ENCODE measurements at places on chromosomes 12 and 14.

GRCh38 chr12:94092516-94093241, 55.7 kb upstream of the PLXNC1 start:
- DNase-seq: no peak

- DNase-seq: no peak
These were observed 502 bp upstream of the MBIP start for GRCh38 chr14:36320897-36321381.

DNA sequence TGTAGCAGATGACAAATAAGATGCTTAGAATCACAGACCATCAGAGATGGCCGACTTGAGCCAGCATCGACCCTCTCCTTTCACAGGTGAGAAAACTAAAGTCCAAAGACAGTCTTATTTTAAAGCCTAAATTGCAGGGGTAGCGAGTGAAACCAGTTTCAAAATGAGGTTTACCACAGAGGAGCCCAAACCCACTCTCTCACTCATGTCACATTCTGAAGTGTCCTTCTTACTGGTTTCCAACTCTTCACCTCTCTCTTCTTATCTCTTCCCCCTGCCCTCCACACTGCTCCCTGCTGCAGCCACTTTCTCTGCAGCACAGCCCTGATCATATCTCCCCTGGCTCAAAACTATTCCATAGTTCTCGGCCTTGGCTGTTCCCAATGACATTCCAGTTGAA, 57.0 kb upstream of the NID2 start:
- peak; percentile 5 for DNase-seq

- DNase-seq: no peak
These were observed 14.2 kb upstream of the PPP1R1A start for GRCh38 chr12:54602661-54603060.

DNA sequence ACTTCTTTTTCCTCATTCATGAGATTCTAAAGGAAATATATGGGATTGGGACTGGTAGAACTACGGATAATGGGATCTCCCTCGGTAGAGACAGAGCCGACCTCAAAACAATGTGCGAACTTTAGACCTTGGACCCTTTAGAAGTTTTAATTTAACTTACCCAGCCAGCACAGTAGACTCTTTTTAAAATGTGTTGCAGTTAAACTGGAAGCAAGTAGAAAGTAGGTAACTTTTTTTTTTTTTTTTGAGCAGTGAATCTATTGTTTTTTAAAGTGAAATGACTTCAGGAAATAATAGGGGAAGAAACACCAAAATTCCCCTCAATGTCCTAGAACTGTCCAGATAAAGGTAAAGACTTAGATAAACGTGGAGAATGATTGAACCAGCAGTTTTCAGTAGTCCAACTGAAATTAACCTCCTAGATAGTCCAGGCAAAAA, 1.1 kb upstream of the ATXN2 start:
- no peak for DNase-seq

DNA sequence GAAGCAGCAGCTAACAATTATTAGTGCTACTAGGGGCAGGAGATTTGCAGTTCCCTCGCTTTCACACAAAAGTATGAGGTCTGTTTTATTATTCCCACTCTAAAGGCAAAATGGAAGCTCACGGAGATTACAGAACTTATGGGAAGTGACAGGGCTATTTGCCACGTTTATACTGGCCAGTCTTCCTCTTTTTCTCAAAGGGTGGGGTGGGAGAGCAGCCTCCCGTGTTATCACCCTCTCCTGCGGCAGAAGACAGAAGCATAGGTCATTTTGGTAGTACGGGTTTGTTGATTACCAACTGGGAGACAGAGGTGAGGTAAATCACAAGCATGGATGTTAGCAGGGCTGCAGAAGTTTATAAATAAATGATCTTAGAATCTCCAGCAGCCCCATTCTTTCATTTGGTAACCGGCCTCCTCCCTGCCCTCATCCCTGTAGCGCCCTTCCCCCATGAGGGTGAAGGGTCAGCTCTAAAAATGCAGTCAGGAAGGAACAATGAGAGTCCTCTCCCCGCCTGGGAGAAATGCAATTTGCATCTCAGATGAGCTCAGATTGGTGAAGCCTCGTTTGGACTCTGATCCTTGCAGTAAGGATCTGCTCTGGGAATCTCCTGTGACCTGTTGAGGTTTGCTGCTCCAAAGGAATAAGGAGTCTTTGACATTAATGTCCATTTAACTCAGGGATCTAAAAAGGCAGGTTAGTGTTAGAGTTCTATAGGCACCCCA, 44.7 kb upstream of the SINHCAF start:
- DNase-seq: no peak

GRCh38 chr12:85301051-85301450, 21.0 kb downstream of the ALX1 start:
- DNase-seq: no peak

GRCh38 chr12:130142736-130143135, 19.5 kb upstream of the FZD10 start:
- no peak for DNase-seq

GRCh38 chr12:70590549-70591226, 46.5 kb downstream of the PTPRB start:
- no peak for DNase-seq

DNA sequence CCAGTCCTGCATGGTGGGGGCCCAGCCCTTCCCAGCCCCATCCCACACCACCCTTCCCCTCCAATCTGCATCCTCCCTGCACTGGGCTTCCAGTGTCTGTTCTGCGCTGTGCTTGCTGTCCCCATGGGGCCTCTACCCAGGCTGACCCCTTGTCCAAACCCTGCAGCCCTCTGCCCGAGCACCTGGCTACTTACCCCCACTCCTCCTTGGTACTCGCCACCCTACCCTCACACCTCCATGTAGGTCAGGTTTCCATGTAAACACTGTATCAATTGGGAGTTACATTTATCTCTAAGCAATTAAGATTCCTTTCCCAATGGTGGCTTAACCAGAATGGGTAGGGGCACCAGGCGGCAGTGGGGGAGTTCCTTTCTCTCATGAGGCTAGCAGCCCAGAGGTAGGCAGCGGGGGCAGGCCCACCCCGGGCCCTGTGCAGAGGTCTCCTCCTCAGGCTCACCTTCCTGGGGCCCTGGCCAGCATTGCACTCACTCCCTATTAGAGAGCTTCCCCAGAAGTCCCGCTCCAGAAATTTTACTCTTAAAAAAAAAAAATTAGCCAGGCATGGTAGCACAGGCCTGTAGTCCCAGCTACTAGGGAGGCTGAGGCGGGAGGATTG, 76.6 kb upstream of the CCND2 start:
- DNase-seq: no peak

DNA sequence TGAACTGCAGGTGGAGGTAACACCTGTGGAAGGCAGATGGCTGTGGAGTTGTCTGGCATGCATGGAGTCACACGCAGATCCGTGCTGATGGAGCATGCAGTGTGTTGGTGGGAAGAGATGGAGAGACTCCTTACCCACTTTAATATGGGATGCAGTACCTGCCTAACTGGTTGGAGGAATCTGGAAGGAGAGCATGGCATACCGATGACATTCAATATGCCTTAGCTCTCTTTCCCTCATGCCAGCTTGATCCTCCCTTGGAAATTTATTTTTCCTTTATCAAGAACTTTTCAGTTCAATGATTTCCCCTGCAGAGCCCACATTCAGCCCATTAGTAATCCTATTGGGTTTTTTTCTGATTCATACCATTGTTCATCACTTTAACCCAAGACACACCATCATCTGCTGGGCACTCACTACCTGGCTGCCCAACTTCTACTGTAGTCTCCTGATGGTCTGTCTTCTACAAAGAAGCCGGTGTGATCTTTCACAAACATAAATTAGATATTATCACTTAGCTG, 25.9 kb upstream of the NR2C1 start:
- no peak for DNase-seq

DNA sequence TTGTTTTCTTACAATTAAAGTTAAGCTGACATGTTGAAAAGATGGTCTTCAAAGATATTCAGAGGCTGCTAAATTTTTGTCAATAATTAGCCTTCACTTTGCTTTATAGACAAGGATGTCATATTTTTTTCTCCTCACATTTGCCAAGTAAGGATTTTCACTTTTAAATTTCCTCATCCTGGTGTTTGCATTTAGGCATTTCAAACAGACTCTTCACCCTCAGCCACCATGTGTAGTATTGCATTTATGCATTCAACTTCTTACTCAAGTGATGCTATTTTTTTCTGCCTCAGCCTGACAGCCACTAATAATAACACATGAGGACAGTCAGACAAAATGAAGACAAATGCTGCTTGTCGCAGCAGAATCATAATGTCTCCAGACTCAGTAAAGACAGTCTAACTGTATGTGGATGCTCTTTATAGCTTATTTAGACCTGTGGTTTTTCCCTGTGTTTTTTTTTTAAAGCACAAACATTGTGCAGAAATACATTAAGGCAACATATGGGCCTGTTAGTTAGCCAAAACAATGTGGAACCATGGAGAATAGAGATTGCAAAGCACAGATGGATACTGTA, 481.5 kb downstream of the NPAS3 start:
- DNase-seq: no peak

DNA sequence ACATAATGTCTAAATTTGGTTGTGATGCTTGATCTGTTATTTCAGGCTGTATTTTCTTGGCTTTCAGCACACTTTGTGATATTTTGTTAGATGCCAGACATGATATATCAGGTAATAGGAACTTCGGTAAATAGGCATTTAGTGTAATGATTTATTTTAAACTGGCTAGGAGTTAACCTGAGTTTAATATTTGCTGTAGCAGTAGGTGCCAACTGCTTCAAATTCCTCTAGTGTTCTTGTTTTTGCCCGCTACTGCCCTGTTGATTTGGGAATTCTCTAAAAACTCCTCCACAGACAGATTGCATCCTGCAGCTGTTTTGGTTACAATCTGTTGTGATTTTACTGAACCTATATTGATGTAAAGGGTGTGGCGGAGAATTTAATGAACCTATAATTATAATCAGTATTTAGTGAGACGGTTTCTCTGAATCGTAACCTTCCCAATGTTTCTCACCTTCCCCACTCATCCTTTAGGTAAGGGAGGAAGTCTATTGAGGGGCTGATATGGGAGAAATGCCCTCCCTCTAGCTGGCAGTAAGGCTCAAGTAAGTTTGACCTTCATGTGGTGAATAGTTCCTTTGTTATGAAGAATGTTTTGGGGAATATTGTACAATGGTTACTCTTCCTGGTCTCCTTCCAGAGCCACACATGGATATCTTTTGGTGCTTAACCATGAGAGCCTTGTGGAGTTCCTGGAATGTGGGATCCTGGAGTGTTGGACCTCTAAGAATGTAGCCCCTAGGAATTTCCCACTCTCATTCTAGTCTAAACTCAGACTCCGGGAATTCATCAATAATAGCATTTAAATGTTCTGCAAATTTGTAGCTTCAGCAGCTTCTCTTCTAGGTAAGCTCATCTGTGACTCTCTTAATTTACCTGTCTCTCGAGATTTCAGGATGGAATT, 634.1 kb downstream of the FSCB start:
- no peak for DNase-seq

DNA sequence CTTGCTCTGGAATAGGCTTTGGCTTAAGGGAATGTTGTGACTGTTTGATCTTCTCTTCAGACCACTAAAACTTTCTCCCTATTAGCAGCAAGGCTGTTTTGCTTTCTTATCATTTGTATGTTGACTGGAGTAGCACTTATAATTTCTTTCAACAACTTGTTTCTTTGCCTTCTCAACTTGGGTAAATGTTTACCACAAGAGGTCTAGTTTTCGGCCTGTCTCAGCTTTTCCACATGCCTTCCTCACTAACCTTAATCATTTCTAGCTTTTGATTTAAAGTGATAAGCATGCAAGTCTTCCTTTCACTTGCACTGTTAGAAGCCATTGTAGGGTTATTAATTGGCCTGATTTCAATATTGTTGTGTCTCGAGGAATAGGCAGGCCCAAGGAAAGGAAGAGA, 126.7 kb upstream of the AEBP2 start:
- DNase-seq: no peak

DNA sequence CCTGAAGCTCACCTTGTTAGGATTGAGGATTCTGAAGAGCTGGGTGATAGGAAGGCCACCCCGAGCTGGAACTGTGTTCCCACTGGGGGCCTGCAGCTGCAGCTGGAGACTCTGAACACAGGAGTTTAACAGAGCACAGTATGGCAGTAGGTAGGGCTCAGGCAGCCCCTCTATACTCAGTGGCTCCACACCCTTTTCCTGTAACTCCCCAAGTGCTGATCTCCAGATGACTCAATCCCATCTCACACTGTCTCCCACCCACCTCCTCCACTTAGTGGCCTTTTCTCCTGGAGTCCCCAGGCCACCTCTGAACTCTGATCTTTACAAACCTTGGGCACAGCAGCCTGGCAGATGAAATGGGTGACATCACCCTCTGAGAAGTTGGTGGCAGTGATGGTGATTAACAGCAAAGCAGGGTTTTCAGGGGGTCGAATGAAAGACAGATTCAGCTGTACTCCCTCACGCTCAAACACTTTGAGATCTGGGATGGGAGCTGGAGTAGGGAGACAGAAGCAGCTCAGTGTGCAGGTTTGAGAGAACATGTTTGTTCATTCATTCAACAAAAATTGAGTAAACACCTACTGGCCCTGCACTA, 4.0 kb downstream of the THTPA start:
- no peak for DNase-seq

GRCh38 chr14:68580671-68581070, 212.2 kb downstream of the ZFP36L1 start:
- no peak for DNase-seq

DNA sequence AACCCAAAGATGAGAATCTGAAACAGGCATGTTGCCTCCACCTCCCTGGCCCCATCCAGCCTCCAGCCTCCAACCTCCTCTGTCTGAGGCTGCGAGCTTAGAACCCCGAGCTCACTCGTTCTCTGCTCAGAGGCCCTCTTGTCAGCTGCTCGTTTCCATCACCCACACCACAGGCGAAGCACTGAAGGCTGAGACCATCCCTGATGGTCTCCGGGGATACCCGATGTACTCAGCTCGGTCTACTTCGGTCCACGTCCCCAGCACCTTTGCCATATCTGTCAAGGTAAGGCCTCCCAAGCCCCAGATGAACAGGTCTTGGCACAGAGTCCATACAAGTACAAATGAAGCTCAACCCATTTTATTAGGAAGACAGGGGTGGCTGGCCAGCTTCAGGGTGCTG, 72.4 kb downstream of the TTC7B start:
- DNase-seq: no peak

- no peak for DNase-seq
These were observed 355.8 kb downstream of the FSCB start for GRCh38 chr14:44151130-44151820.

GRCh38 chr12:12671850-12672660, 23.9 kb downstream of the GPR19 start:
- DNase-seq: no peak

- no peak for DNase-seq
These were observed 1085.4 kb downstream of the SLC6A15 start for GRCh38 chr12:83827193-83827592.

DNA sequence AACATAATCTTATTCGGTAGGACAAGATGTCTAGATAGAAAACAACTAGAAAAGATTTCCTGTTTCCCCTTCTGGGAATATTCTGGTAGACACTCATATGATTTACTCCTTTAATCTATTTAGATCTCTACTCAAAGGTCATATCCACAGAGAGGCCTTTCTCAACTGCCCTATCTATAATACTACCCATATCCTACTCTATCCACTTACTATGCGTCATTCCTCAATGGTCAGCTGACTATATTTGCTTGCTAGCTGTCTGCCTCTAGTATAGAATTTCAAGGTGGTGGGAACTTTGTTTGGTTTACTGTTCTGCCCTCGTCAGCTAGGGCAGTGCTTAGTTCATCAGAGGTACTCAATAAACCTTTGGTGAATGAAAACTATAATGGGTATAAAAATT, 157.8 kb upstream of the PKP2 start:
- DNase-seq: no peak

GRCh38 chr12:30437616-30438015, 258.1 kb downstream of the IPO8 start:
- no peak for DNase-seq

- DNase-seq: no peak
These were observed 24.7 kb upstream of the ADIPOR2 start for GRCh38 chr12:1666215-1666614.

GRCh38 chr12:98909746-98910145, 264.7 kb downstream of the APAF1 start:
- no peak for DNase-seq

Measured in CD4-positive, alpha-beta T cell treated with Interleukin-21 for 1 hour (primary cell).